ENCODE measurements at places on chromosomes 13 and 19.

GRCh38 chr19:19352823-19353222 is 32.2 kb downstream of the MAU2 start:
- no peak for DNase-seq

- peak; percentile 59 for DNase-seq
These were observed 15.5 kb downstream of the PGLS start for GRCh38 chr19:17526922-17527321.

- no peak for DNase-seq
These were observed 6.9 kb upstream of the RETN start for GRCh38 chr19:7661744-7662538.

GRCh38 chr13:77696879-77697216 is 639 bp upstream of the SLAIN1 start:
- DNase-seq, result no peak

- DNase-seq, result no peak
These were observed 11.0 kb upstream of the CA11 start for GRCh38 chr19:48656840-48657474.

- DNase-seq, result no peak
These were observed 16.9 kb upstream of the BCL3 start for GRCh38 chr19:44731622-44732021.

GRCh38 chr13:21938636-21939035 is 267.8 kb downstream of the FGF9 start:
- DNase-seq, result no peak

DNA sequence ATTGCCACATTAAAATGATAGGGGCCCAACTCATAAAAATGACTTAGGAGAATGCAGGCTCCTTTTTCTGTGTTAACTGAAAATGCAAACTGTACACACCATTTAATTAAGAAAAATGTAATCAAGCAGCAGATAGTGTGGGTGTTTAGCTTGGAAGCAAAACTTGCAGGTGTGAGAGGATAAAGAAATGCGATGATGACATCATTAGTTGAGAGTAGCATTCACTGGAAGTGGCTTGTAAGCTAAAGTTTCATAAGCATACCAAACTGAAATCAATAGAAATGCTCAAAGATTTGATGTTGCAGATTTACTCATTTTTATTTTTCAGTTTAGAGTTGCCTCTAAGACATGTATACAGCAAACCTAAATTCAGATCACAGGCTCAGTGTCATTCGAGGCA is 86.6 kb downstream of the PRR20E start:
- no peak for DNase-seq

DNA sequence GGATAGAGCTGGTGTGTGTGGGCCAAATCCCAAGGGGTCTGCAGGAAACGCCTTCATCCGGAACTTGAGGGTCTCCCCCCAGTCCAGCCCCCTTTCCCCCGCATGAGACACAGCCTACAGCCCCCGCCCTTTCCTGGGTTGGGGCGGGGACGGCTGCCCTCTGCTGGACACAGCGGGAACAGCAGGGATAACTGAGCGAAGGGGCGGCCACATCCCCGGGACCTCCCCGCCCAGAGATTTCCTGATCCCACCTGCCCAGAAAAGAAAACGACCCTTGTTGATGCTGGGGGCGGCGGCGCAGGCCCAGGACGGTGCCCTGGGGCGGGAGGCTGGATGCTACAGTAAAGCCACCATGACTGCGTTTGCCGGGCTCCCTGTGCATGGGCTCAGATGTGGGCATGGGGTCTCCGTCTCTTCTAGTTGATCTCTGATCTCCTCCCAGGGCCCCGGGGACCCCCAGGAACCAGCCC is 14.2 kb downstream of the ONECUT3 start:
- DNase-seq, result peak; percentile 85

DNA sequence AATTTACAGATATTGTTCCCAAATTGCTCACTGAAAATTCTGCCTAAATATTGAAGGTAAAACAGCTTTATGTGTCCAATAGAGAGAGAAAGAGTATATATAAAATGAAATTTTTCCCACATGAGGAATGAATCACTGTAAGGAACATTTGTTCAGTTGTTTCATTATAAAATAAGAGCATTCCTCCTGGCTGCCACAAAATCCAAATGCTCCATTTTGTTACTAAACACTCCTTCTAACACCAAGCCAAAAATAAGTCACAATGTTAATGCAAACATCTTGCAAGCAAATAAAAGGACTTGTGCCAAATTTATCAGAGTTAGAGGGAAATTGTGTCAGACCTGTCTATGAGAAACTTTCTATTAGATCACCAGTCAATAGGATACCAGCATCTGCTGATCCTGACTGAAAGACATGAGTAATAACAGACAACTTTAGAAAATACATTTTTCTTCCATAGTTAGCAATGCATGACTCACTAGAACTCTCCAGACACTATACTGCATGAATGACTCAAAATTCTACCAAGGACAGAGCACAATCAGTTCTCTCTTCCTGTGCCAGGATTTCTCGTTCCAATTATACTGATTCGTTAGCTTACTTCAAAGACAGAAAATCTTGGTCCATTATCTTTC is 83.5 kb upstream of the FNDC3A start:
- DNase-seq, result no peak

DNA sequence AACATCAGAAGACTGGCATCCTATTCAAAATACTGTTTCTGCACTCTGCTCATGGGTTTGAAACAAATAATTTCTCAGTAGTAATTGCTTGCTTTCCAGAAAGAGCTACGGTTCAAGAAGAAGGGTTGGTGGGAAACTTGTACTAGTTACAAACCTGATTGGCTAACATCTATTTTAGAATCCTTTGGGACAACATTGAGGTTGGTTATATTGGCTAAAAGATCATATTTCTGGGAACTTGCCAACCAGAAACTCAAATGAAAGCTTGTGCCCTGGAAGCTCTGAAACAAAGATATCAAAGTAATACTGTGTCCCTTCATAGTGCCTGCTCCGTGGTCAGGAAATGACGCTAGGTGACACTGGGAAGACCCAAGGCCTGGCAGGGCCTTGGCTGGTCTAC is 141.7 kb downstream of the LACC1 start:
- no peak for DNase-seq

- DNase-seq, result no peak
These were observed 38.1 kb upstream of the SLC10A2 start for GRCh38 chr13:103104340-103104739.

GRCh38 chr13:78742659-78743058 is 83.7 kb upstream of the OBI1 start:
- no peak for DNase-seq

- peak; percentile 90 for DNase-seq
These were observed 8.9 kb upstream of the MYO1F start for GRCh38 chr19:8585894-8586750.

DNA sequence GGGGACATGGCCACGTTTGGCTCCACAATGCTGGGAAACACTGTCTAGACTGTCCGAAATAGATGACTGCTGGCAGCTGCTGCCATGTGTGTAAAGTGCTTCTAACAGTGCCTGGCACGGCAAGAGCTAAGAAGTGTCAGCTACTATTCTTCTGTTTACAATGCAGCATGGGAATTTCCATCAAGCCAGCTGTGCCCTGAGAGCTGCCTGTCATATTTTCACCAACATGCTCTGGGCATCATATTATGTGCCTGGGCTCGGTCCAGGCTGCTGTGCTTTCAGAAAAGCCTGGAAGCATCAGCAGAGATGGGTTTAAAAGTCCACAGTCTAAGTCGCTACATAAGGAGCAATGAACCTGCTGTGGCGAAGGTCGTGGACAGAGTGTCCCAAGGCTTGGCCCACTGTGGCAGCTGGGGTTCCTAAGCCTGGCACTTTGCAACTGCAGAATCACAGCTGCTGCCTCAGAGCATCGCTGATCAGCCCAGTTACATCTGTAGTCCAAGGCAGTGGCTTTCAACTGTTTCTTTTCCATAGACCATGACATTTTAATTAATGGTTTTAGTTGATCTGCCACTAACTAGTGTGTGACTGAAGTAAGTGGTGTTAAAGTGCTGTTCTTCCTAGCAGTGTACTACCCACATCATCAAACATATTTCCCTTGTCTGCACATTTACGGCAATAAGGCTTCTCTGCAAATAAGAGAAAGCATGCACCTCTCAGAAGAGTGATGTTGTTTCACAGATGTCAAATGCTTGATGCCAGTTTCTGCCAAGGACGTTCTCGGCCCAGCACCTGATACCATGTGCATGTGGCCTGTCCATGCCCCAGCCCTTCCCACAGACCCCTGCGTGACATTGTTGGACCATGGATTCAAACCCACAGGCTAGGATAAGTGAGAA is 95.7 kb upstream of the C1QTNF9B start:
- DNase-seq, result no peak

DNA sequence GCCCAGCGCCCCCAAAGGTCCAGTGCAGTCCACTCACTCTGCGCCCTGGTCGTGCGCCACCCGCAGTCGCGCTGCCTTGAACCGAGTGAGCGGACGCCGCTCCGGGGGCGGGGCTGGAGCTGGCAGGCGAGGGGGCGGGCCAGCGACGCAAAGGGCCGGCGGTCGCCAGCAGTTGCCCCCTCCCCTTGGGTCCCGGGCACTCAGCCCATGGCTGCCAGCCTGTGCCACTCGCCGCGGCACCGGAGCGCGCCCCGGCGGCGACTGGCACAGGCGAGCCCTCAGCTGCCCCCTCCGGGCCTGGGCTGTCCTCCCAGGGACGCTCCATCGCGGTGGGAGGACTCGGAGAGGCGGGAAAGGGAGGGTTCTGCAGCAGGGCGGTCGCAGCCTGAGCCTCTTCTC is at the start of gene S1PR5:
Gene S1PR5, minus strand, starts transcription at position 87 of the 399 bp plus-strand sequence. CDS start 2,436 bp downstream, outside the sequence.
- peak; percentile 22 for DNase-seq

DNA sequence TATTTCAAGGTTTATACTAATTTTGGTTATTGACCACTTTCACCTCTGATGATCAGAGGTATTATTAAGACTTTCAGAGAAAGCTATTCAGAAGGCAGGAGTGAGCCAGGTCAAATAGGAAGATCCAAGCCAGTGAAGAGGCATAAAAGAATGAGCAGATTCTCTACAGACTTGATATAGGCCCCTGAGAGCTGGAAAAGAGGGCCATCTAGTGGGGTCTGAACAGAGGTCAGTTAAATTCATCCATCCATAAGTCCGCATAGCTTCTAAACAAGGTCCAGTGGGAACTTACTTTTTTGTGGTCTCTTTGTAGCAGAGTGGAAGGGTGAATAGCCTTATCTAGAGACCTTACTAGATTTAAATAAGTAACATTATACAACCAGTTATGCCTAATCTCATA is 126.6 kb upstream of the UFM1 start:
- DNase-seq, result no peak

- peak; percentile 41 for DNase-seq
These were observed 334.8 kb downstream of the SLC7A1 start for GRCh38 chr13:29260684-29261083.

- no peak for DNase-seq
These were observed 81.1 kb upstream of the SIAH3 start for GRCh38 chr13:45932676-45933075.

DNA sequence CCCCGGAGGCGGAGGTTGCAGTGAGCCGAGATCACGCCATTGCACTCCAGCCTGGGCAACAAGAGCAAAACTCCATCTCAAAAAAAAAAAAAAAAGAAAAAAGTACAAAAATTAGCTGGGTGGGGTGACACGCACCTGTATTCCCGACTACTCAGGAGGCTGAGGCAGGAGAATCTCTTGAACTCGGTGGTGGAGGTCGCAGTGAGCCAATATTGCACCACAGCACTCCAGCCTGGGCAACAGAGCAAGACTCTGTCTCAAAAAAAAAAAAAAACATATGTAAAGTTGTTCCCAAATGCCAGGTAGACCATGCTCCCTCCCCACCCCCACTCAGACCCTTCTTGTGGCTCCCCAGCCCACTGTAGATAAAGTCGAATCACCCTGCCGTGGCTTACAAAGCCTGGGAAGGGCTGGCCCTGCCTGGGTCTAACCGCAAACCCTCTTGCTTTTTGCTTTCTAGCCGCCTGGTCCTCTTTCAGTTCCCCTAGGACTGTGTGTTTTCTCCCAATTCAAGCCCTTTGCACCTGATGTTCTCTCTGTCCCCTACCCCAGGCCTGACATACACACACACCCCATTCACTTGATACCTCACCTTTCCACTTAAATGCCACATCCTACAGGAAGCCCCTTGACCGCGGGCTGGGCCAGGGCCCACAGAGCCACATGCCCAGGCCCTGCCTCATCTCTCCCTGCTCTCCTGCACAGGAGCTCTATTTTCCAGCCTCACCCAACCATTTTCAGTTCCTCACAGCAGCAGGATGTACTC is 34.4 kb downstream of the MAP4K1 start:
- DNase-seq, result peak; percentile 63

DNA sequence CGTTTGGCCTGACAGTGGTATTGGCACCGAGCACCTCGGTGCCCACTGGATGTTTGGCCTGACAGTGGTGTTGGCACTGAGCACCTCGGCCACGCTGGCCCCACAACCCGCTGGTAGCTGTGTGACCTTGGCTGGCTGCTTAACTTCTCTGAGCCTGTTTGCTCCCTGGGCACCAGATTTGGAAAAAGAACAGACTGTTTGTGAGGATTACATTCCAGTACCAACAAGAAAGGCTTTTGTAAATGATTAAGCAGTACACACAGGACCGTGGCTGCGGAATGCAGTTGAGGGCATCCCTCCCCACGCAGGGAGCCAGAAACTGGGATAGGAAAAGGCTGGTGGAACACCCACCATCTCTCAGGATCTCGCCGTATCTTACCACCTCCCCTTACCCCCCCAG is 31.9 kb downstream of the SLC25A42 start:
- no peak for DNase-seq
